DMS 273 treated with DMSO at 0.1 percent for 48 hours (cell line): ENCODE measurements at places on chromosomes 11 and 22.

DNA sequence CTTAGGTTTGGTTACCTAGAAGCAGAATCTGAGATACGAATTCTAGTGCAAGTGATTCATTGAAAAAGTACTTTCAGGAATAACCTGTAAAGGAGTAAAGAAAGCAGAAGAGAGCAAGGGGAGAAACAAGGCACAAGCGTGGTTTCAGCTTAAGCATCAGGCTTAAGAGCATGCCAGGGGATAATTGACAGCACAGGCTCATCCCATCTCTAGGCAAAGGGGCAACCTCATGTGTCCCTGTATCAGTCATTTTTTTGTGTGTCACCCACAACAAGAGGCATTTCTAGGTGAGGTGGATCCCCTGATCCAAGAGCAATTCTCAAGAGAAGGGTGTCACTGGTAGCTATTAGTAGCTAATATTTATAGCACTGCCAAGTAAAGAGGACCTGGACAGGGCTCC is 8.0 kb downstream of the PATE2 start:
- DNase-seq = no peak

GRCh38 chr11:14669958-14670357 is 26.4 kb downstream of the PDE3B start:
- no peak for DNase-seq

DNA sequence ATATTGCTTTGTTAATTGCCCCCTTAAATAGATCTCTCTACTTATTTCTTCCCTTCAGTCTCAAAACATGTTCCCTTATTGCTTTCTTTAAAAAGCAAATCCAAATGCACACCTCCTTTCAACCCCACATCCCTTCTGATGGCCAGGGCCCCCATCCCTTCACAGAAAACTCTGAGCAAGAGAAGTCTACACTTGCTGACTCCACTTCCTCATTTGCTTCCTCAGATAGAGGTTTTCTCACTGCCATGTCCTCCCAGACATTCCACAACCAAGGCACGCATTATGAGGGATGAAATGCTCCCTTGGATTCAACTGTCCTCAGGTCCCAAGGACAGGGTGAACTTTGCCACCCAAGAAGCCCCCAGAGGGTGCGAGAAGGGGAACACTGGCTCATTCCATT is 43.1 kb downstream of the CSNK2A3 start:
- no peak for DNase-seq

DNA sequence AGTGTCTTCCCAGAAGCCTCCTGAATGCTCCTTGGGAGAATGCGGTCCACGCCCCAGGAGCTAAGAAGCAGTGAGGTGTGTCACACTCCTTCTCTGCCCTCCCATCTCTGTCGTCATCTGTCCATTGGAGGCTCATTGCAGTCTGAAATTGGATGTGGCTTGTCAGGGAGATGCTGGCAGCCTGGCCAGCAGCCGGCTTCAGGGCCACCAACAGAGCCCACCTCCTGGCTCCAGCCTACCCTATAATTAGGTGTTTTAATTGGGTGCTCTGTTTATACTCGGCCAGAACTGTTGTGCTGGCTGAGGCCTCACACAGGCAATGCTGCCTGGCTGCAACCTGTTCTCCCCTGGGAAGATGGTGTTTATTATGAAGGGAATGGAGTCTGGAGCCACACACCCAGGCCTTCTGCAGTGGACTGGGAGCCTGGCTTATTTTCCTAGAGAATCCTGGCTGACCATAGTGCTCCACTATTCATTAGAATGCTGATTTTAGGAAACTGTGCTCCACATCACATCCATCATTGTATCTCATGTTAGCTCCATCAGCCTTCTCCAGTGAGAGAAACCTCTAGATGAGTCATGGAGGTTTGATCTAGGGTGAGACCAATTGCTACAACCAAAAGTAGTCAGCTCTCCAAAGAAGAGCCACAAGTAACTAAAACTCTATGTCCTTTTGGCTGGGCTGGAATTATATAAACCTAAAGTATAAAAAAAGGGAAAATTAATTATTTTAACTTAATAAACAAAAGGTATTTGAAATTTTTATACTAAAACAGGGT is 86.8 kb upstream of the CRTAM start:
- DNase-seq = peak; percentile 2

DNA sequence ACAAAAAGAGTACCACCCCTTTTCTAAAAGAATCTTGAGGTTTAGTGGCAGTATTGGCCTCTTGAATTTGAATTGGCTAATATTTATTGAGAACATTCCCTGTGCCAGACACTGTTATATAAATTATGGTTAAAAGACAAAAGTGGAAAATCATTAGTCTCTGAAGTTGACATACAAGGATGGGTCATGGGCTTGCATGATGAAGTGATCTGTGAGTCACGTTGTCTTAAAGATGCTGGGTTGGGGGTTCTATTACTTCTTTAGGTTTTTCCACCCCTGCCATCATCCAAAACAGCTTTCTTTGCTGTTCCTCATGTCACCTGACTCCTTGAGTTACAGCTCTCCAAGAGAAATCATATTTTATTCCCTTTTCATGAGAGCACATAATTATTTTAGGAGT is 85.0 kb downstream of the CD44 start:
- DNase-seq = no peak

GRCh38 chr11:6563121-6563619 is 40.2 kb downstream of the RRP8 start:
- no peak for DNase-seq

DNA sequence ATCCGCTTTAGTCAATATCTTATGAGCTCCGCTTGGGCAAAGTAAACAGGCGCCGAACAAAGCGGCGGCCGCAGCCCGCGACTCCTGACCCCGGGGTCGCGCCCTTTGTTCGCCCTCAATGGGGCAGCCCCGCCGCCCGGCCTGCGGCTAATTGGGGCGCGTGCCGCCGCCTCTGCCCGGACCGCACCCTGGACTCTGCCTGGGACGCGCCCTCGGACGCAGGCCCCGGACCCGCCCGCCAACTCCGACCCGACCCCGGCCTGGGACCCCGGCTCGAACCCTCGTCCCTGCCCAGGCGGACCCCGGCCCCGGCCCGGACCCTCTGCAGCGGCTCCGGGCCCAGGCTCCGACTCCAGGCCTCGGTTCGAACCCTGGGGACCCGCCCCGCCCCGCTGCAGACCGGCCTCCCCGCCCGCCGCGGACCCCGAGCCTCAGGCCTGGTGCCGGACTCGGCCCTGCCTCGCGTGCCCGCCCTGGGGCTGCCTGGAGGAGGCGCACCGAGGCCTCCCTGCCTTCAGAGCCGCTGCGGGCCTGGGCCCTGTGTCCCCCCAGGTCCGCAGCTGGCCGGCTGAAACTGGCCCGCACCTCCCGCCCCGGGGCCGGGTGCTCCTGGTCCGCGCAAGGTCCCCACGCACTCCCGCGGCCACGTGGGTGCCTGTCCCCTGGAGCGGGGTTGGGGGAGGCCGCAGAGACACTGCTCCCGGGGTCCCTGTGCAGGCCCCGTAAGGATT is 84.7 kb upstream of the WNT7B start:
- no peak for DNase-seq

- DNase-seq = peak; percentile 21
Measured at GRCh38 chr11:11966826-11967668, 41.4 kb downstream of the DKK3 start.

DNA sequence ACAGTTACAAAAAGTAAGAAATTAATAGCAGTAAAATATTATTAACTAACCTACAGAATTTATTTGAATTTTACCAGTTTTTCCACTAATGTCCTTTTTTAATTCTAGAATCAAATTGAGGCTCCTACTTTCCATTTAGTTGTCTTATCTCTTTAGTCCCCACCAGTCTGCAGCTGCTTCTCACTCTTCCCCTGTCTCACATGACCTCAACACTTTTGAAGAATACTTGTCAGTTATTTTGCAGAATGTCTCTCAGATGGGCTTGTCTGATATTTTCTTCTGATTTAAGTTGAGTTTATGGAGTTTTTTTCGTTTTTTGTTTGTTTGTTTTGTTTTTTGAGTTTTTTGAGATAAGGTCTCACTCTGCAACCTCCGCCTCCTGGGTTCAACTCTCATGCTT is 74.3 kb upstream of the ADORA2A start:
- DNase-seq = no peak

DNA sequence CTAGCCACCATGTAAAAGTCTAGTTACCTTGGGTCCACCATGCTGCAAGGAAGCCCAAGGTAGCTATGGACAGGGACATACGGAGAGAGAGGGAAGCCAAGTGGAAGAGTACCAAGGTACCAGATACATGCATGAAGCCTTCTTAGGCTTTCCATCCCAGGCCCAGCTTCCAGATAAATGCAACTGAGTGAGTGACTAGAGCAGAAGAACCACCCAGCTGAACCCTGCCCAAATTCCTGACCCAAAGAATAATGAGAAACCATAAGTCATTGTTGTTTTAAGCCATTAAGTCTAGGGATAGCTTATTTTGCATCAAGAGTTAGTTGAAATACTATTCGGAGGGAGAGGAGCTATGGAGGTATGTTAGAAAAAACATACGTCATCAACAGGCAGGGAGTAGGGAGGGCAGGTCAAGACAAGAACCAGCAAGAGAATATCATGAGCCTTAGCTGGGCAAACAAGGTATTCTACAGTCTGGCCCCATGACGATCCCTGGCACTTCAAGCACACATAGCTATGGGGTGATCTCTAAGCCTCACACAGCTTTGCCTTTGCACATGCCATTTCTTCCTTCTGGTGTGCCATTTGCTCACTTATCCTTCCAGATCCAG is 36.5 kb upstream of the APLNR start:
- no peak for DNase-seq

- no peak for DNase-seq
Measured at GRCh38 chr11:11733246-11733747, 108.5 kb upstream of the USP47 start.

GRCh38 chr11:12280199-12280837 is 97.1 kb upstream of the PARVA start:
- DNase-seq = no peak

- no peak for DNase-seq
Measured at GRCh38 chr11:126336671-126337101, 18.8 kb upstream of the ST3GAL4 start.

DNA sequence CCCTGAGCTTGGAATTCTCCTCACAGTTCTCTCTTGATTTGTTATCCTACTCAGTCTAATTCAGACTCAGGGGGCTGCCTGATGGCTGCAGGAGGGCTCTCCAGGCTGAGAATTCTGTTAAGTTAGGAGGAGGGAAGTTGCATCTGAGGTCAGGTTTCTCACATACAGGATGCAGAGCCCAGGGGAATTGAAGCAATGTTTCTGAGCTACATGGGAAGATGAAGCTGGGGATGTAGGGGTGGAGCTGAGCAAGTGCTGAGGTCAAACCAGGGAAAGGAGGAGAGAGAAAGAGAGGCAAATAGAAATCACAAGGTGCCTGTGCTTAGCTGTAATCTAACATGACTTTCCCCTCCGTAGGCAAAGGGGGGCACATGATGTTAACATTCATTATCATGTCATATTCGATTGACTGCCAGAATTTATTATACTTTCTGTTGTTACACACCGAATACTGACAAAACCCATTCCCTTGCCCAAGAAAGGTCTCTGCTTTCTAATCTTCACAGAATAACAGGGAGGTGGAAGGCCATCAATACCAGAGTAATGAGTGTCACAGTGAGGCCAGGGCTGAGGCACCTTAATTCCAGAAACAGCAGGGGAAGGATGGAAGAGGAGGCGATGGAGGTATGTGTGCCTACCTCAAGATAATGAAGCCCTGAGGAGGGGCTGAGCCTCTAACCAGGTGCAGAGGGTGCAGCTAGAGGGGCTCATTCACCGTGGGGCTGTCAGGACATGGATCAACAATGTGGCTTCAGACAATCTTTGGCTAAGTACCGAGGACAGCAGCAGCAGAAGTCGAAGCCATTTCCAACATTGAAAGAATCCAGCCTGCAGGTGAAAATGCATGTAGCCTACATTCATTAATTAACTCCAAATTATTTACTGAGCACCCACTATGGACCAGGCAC is 205.4 kb upstream of the SNX19 start:
- DNase-seq = no peak

- DNase-seq = no peak
Measured at GRCh38 chr11:16505481-16505880, 149.1 kb upstream of the SOX6 start.

GRCh38 chr11:88555018-88555828 is 217.7 kb upstream of the CTSC start:
- no peak for DNase-seq

GRCh38 chr11:3111919-3112690 is 53.0 kb downstream of the OSBPL5 start:
- no peak for DNase-seq

DNA sequence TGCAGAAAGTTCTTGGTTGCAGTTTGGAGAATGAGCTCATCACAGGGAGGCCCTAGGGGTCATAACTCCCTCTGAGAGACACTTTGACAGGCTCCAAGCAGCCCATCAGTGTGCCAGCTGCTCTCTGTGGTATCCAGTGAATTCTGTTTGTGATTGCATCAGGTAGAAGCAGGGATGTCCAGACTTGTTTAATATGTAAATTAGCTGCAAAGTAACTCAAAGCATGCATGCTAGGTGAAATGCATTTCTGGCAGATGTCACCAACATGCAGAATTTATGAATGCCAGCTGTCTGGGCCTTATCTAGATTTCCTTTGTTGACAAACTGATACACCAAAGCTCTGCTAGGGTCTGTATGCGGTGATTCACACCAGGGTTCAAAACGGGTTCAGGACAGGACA is 123.6 kb upstream of the MTNR1B start:
- DNase-seq = peak; percentile 56

DNA sequence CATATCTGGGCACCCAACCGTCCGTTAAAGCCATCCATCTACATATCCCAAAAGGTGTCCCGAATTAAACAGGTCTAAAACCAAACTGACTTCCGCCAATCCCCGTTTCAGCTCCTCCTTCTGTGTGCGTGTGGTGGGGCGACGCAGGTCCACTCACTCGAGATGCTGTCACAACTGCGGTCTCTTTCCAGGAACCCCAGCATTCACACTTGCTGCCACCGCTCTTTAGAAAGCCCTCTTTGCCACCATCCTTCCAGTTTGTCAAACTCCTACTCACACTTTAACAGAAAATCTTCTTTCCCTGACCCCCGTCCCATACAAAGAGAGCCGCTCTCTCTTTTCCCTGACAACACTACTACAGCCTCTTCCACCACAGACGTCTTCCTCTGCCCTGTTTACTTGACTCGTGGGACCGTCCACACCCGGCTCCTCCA is 467 bp downstream of the ESS2 start:
- DNase-seq = no peak
